ENCODE measurements at places on chromosomes 3 and 15. TPM values are rescaled to one million over a fixed set of nuclear protein-coding genes. Genes with fewer than 3 reads are reported as not detected.
A peak's percentile ranks its signal among the peaks of the same experiment; 100 is the strongest.

Gene SST
- total RNA-seq = not detected

Gene GRK7
- not detected for total RNA-seq

- no peak overlapping the region for H3K4me3 ChIP-seq
- H3K27me3 ChIP-seq = no peaks in the 10 kb centered on the region
- peak; percentile 90 for DNase-seq
- H3K36me3 ChIP-seq = no peaks in the 10 kb centered on the region
Observed at GRCh38 chr3:179929091-179929529, 107.6 kb downstream of the PEX5L start.

DNA sequence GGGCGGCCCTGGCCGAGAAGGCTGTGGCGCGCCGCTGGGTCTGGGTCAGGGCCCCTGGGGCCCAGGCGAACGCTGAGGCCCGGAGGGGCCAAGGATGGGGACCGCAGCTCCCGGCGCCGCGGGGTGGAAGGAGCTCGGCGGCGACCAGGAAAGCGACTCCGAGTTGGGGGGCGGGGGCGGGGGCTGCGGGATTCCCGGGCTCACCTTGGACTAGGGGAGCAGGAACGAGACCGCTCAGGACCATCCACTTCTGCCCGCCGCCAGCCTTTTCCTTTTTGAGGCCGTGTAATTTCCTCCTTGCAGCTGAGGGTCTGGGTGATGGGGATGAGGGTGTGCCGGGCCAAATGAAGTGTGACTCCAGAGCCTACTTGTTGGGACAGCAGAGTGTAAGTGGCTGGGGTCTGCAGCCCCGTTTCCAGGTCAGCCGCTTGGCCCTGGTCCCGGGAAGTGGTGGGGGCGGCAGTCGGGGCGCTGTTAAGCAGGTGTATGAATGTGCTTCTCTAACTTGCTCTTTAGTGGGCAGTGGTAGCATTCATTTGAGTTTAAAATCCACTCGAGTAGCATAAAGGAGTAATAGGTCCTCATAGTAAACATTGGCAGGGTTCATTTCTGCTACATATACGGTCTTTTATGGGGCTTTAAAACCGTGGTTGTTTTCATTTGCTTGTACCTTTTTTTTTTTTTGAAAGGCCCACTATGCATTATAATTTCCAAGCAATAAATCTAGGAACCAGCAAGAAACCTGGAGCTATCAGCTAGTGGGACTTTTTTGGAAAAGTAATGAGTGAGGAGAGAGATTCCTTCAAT is 717 bp downstream of the PXK start:
- H3K4me3 ChIP-seq = peak overlapping the region; percentile 90
- no peak overlapping the region for H3K27ac ChIP-seq
- H3K4me1 ChIP-seq = peaks cover 14% of the 10 kb centered on the region

DNA sequence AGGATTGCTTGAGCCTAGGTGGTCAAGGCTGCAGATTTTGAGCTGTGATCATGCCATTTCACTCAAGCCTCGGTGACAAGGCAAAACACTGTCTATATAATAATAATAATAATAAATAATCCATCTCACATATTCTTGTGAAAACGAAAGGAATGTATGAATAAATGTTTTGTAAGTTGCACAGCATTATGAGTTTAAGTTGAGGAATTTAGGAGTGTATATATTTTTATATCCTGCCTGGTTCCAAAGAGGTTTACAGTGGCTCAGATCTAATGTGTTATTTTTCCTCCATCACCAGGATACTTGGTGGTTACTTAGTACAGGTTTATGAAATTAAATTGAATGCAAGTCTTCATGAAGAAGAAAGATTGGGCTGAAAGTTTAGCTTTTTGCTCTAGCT is 77.2 kb downstream of the ATG7 start:
- DNase-seq = no peak
- H3K4me1 ChIP-seq = no peaks in the 10 kb centered on the region
- no peak overlapping the region for H3K27ac ChIP-seq
- no peaks in the 10 kb centered on the region for H3K36me3 ChIP-seq
- H3K27me3 ChIP-seq = no peaks in the 10 kb centered on the region

Measured in neural progenitor cell (in vitro differentiated cells).